Lung (tissue), 17 donors: ENCODE measurements at places on chromosomes 2 and 18. TPM values are rescaled to one million over a fixed set of nuclear protein-coding genes. Genes with fewer than 3 reads are reported as not detected.

DNA sequence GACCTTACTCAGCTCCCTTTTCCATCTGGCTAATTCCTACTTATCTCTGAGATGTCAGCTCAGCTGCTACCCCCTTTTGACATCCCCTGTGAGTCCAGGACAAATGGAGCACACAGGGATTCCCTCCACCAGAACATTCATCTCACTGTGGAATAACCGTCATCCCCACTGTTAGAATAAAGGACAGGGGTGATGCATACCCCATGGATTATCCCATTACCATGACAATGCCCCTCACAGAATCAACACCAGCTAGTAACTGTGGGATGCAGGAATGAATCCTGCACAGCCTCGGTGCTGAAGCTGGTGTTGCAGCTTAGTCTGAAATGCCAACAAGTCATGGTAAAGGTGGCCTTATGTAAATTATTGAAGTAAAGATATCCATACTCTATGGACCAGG lies 624.8 kb upstream of the RAB6C start:
- DNase-seq, result no peak

DNA sequence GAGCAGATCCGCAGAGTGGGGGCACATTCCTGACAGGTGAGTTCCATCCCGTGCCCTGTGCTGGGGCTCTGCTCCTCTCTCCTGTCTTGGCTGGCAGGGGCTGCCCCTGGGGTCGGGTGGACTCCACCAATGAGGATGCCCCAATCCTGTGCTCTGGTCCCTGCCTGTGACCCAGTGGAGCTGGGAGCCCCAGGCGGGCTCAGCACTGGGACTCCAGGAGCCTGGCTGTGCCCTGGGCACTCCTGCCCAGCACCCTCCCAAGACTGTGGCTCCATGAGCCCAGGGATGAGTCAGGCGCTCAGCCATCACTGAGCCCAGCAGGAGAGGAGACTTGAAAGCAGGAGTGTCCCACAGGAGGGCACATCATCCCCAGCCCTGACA lies 53.9 kb downstream of the MBP start:
- no peak for DNase-seq

GRCh38 chr2:48175254-48175653 lies 269.0 kb upstream of the FBXO11 start:
- DNase-seq, result no peak

MDH1 gene
- 120 TPM for total RNA-seq

MBP gene
- total RNA-seq, result 64.1 TPM

DOK6 gene
- total RNA-seq, result 4.2 TPM

CTAGE1 gene
- not detected for total RNA-seq
